ENCODE measurements at places on chromosomes 5 and 9.

DNA sequence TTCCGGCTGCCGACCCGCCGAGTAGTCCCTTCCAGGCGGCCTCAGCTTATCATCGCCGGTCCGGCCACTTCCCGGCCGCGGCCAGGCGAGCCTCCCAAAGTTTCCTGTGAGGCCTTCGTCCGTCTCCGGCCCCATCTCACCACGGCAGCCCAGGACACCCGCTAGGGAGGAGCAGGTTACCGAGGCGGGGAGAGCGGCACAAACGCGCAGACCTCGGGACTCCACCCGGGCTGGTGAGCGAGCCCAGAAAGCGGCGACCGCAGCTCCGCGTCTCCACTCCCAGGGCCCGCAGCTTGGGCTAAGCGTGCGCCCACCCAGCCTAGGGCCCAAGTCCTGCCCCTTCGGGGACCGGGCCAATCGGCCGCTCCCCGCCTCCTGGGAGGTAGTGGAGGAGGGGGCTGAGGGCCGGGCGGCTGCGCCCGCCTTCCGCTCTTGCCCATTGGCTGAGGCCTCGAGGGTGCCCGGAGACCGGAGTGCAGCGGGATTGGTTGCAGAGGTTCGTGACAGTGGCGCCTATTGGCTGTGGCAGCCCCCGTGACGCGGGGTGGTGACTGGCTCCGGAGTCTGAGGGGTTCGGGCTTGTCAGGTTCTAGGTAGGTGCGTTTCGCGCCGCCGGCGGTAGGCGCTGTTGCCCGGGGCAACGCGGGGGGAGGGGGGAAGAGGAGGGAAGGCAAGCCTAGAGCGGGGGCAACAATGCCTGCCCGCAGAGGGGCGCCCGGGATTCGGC, 867 bp downstream of the FER start:
- peak; percentile 96 for DNase-seq

GRCh38 chr5:92885950-92886349, 695.1 kb downstream of the NR2F1-AS1 start:
- DNase-seq: no peak

DNA sequence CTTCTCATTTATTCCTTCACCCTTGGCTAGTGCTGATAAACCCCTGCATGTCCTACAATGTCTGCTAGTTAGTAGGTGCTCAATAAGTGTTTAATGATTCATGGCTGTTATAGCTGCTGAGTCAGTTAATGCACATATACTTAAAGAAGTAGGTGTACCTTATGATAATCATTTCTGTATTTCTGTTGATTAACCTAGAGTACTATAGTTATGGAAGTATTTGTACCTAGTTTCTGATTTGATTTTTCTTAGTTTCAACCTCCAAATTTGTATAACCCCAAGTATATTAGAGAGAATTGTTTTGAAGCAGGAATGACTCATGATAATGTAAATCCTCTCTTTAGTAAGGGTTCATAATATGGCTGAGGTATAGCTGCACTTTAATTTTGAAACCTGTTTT, 8.9 kb downstream of the SMAD5 start:
- DNase-seq: no peak

GRCh38 chr9:137482094-137482781, 23.1 kb upstream of the NSMF start:
- peak; percentile 23 for DNase-seq

- DNase-seq: no peak
Observed at GRCh38 chr9:115657695-115658094, 495.9 kb upstream of the PAPPA start.

DNA sequence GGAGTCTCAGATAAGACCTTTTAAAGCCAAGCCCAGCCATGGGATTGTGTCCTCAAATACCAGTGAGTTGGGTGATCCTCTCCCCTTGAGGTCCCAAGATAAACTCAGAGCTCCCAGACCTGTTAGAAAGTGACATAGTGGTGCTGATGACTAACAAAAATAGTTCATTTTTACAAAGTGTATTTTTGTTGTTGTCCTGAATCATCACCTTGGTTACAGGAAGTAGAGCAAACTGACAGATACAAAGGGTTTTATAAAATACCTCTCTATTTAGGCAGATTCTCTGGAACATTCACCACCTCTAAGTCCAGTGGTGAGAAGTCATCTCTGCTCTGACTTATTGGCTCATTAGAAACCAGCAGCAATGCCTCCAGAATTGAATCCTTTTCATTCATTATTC, 259.3 kb downstream of the CEMIP2 start:
- DNase-seq: no peak

DNA sequence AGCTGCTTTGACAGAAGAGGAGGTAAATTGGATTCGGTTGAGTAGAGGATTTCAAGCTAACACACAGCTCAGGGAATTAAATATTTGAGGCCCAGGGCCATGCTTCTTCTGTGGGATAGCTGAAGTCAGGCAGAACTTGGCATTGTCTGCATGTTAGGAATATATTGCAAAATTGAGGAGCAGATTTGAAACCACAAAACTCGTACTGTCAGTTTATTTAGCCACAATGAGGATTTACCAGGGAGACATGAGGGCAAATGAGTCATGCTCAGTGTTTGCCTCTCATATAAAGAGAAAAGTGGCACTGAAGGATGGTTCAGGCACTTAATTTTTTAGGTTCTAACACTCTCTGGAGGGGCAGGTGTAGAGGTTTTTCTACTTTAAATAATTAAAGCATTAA, 83.0 kb upstream of the PRLR start:
- DNase-seq: peak; percentile 28

GRCh38 chr5:157597277-157597676, 21.7 kb upstream of the ADAM19 start:
- DNase-seq: no peak

DNA sequence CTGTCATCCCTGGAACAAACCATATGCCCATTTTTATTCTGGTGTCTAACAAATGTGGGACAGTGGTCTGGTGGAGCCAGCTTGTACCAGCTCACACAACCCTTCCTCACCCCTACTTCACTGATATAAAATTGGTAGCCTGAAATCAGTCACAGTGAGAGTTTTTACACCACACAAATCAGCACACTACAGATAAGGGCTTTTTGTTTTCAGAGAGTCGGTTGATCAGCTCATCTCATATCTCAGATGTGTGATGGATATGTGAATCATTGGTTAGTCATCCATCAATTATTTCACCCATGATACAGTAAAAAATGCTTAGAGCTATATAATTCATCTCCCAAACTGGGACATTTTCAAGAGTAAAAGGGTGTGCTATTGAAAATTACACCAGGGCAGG, 529.2 kb downstream of the EBF1 start:
- DNase-seq: no peak

DNA sequence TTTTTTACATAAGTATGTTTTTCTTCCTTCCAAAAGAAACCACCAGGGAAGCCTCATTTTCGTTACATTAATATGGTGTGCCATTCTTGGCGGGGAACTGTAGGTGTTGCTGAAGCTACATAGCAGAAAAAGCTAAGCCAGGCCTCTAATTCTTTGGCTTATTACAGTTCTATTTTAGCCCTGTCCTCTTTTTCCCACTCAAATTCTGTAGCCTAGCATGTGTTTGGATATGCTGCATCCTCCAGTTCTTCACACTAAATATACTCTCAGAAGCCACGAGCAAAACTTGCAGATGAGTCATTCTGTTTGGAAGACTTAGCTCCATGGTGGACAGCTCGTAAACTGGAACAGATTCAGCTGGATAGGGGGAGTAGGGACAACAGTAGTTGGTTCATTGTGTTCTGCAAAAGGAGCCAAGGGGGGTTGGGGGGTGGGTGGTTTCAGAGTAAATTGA, 369.4 kb downstream of the TMEM161B start:
- no peak for DNase-seq

GRCh38 chr5:180159756-180160155, 49.3 kb downstream of the RASGEF1C start:
- no peak for DNase-seq

- DNase-seq: no peak
Observed at GRCh38 chr5:134111741-134112647, 2.5 kb upstream of the TCF7 start.

GRCh38 chr5:111197523-111197922, 26.7 kb upstream of the CAMK4 start:
- DNase-seq: no peak

GRCh38 chr5:145619806-145620310, 215.3 kb downstream of the PRELID2 start:
- DNase-seq: no peak

DNA sequence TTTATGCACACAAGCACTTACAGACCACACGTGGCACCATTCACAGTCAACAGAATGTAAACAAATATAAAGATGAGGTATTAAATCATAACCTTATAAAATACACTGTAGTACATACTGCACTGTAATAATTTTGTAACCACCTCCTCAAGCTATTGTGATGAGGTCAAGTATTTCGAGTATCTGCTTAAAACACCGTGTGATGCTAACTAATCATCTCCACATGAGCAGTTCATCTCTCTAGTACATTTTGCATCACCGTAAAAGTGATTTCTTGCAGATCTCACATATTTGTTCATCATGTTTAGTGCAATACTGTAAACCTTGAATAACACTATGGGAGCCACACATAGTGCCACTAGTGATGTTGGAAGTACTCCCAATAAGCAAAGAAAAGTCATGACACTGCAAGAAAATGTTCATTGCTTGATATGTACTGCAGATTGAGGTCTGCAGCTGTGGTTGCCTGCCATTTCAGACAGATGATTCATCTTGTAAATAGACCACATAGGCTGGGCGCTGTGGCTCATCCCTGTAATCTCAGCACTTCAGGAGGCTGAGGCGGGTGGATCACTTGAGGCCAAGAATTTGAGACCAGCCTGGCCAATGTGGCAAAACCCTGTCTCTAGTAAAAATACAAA, 44.3 kb downstream of the FOXB2 start:
- DNase-seq: peak; percentile 15

- no peak for DNase-seq
Observed at GRCh38 chr5:14424011-14424685, 157.4 kb upstream of the OTULINL start.

DNA sequence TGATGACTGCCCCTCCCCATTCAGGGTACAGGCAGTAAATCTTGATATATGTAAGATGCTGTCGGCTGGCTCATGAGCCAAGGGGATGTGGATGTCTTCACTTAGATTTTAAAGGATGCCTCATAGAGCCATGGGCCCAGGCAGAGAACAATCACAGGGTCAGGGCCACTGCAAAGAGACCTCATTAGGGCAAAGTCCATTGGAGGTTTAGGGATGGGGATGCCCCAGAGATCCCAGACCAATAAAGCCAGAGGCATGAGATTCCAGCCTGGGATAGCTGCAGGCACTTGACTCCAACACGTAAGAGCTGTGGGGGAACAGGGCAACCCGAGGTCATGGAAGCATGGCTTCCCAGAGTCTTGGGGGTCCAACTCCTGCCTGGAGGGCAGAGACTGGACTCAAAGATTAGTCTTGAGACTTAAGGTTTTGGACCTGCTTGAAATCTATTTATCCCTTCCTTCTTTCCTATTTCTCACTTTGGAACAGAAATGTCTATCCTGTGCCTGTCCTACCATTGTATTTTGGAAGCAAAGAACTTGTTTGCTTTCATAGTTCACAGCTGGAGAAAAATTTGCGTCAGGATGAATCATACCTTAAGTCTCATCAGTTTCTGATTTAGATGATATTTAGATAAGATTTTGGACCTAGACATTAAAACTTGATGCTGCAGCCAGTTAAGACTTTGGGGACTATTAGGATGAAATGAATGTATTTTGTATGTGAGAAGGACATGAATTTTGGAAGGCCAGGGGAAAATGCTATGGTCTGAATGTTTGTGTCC, 101.3 kb upstream of the ADRA1B start:
- peak; percentile 18 for DNase-seq

DNA sequence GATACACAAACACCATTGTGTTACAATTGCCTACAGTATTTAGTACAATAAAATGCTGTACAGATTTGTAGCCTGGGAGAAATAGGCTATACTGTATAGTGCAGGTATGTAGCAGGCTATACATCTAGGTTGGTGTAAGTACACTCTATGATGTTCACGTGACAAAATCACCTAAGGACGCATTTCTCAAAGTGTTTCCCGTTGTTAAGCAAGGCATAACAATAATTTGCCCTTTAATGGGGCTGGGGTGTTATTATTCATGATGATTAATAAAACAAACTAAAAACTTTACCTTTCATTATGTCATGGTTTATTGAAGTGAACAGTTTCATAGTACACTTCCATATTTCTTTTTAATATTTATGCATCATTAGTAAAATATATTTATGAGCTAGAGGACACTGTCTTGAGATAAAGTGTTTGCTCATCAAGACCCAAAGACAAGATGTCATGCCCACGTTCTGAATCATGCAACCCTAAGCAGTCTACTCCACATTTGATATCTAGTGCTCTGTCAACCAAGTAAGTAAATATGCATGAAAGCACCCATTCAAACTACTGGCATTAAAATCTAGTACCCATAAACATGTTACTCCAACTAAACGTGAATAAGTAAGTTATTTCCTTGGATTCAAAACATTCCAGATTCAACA, 220.5 kb downstream of the NR2F1-AS1 start:
- DNase-seq: no peak

DNA sequence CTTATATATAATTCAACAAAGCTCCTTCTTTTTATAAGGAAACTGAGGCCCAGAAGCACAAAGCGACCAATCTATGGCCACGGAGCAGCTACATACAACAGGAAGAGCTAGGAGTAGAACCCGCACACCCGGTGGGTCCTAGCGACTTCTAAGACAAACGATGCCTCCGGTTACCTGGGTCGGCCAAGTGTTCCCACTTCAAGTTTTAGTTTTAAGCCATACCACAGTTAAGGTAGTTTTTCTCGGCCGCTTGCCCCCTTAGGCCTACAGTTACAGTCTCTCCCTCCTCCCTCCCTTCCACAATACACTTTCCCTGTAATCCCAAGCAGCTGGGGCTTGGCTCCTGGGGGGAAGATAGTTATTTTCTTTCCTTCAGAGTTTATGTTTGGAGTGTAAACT, 533 bp downstream of the SREK1IP1 start:
- DNase-seq: no peak

DNA sequence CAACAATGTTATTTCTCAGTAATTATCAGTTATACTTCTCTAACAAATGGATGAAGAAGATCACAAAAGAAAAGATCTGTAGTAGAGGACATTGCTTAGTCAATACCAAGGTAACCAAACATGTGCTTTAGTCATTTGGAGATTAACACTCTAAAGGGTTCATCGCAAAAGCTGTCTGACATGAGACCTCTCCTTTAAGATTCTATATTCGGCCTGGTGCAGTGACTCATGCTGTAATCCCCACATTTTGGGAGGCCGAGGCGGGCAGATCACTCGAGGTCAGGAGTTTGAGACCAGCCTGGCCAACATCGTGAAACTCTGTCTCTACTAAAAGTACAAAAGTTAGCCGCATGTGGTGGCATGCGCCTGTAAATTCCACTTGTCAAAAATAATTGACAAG, 18.3 kb upstream of the CKMT2 start:
- no peak for DNase-seq

All from smooth muscle cell of the brain vasculature (primary cell).